ENCODE measurements at places on chromosomes 7 and 10. TPM values are rescaled to one million over a fixed set of nuclear protein-coding genes. Genes with fewer than 3 reads are reported as not detected.

SLC29A4 gene
- 0.59 TPM for total RNA-seq

ANKRD1 gene
- not detected for total RNA-seq

DYNC1I1 gene
- total RNA-seq = 0.73 TPM

PMPCB gene
- 61.4 TPM for total RNA-seq

KNDC1 gene
- total RNA-seq = under 0.01 TPM

MMP21 gene
- total RNA-seq = not detected

CH25H gene
- total RNA-seq = 0.78 TPM

CHN2 gene
- total RNA-seq = 0.78 TPM

TMEM139 gene
- not detected for total RNA-seq

TAS2R3 gene
- 1.8 TPM for total RNA-seq

SLC26A5 gene
- total RNA-seq = not detected

ASAH2 gene
- 0.37 TPM for total RNA-seq

PRSS37 gene
- total RNA-seq = not detected

OR2A7 gene
- 0.20 TPM for total RNA-seq

LIPF gene
- total RNA-seq = not detected

CALML3 gene
- total RNA-seq = not detected

IFRD1 gene
- 29.0 TPM for total RNA-seq

Data from subcutaneous preadipocyte (primary cell).